Dermis microvascular lymphatic vessel endothelial cell (primary cell): ENCODE measurements at places on chromosomes 1 and 21.

DNA sequence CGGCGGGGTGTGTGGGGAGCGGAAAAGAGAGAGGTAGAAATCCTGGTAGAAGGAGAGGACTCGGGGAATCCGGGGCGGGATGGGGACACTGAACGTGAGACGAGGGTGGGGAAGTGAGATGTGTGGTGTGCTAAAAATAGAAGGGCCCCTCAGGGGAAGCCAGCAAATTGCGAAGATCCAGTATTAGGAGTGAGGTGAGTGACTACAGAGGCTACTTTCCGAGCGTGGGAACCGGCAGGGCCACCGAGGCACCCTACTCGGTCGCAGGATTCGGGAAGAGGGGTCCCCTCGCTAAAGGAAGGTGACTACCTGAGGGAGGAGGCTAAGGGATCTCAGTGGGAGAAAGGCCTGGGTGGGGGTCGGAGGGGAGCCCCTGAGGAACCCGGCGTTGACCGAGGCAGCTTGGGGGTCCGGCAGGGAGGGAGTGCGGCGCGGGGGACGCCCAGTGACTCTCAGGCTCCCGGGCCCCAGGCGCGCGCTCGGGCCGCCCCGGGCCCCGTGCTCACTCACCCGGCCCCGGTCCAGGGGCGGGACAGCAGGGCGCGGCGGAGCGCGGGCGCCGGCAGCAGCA lies 318 bp downstream of the ALDH4A1 start:
- DNase-seq: no peak

DNA sequence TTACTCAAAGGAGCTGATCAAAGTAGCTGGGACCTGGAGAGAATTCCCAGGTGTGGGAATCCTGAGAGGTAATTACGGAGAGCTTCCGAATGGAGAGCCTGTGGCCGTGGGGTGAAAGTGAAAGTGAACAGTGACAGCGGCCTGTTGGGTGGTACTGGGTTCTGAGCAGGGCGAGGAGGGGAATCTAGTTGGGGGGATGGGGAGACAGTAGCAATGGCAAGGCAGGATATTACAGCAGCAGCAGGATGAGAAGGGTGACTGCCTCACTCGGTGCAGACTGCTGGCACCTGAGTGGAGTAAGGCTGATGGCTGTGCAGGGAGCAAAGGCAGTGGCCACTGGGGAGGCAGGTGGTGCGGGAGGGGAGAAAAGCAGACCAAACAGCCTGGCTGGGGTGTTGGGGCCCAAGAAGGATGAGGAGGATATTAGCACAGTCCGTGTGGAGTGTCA lies 70.3 kb upstream of the PRDX6 start:
- DNase-seq: peak; percentile 22

- no peak for DNase-seq
These were observed 75.0 kb downstream of the CEP350 start for GRCh38 chr1:180029524-180030135.

DNA sequence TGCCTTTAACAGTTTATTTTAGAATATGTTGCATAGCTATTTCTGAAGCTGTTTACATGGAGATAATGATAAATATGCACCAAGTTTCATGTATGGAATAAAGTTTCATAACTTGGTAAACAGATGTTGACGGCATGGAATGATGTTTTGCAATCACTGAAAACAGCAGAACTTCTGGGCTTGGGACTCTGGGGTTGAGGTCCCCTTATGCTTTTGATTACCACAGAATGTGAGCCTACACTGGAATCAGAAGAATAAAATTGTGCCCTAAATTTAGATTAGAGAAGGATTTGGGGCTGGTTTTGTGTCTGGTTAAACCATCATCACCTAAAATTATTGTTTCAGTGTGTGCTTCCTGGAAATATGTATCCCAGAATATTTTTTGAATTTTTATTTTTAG lies 11.1 kb downstream of the KRTAP24-1 start:
- DNase-seq: no peak

GRCh38 chr1:32205401-32206370 lies at the start of gene IQCC:
Gene IQCC, plus strand, starts transcription at chr1:32205671. Its CDS starts 11 bp downstream, at chr1:32205682.
- peak; percentile 66 for DNase-seq

GRCh38 chr21:24110846-24111245 lies 1496.4 kb downstream of the MRPL39 start:
- DNase-seq: no peak

DNA sequence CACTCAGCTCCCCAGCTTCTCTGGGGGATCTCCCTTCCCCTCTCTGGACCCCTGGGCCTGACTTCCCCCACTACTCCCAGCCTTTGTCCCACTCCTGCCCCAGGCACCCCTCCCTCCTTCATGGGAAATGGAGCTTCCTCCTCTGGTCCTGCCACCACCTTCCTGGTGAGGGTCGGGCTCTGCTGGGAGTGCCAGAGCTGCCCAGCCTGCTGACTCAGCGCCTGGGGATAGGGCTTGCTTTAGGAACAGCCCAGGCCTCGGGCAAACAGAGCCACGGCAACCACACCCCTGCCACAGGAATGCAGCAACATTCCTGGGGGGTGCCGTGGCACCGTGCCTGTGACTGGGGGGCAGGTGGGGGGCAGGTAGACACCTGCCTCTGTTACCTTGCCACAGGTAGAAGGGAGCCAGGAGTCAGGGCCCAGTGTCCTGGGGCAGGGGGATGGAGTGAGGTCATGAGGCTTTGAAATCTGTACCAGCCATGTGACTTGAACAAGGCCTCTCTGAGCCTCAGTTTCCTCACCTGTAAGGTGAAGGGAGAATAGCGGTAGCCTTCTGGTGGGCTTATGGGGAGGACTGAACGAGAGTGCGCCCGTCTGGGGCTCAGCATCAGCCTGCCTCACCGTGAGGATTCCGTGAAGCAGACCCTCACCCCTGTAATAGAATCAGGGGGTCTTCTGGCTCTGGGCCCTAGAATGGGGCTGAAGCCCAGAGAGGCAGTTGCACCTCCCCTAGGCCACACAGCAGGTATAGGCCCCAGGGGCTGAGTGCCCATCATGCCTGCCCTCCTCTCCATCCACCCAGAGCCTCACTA lies 17.8 kb upstream of the EPHA2 start:
- DNase-seq: no peak

DNA sequence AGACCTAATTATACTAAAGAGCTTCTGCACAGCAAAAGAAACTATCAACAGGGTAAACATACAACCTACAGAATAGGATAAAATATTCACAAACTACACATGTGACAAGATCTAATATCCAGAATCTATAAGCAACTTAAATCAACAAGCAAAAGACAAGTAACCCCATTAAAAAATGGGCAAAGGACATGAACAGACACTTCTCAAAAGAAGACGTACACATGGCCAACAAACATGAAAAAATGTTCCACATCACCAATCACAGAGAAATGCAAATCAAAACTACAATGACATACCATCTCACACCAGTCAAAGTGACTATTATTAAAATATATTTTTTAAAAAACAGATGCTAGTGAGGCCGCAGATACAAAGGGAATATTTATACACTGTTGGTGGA lies 99.8 kb downstream of the FAF1 start:
- DNase-seq: no peak

GRCh38 chr21:27475363-27475955 lies 508.6 kb upstream of the ADAMTS5 start:
- DNase-seq: no peak

DNA sequence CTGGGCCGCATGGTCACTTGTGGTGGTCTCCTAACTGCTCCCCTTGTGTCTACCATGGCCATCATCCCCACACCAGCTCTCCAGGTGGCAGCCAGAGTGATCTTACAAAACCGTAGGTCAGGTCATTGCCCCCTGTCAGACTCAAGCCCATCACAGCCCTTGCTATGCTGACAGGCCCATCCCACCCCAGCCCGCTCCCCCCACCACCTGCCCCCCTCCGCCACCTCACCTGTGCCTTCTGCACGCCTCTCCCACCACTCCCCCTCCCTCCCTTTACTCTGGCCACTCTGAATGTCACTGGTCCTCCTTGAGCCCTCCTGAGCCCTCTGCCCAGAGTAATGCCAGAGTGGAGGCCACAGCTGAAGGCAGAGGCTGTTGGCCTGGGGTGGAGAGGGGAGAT lies 28.5 kb downstream of the TEX35 start:
- DNase-seq: no peak

- DNase-seq: peak; percentile 73
These were observed 712 bp upstream of the LAMB3 start for GRCh38 chr1:209652873-209653401.

- peak; percentile 45 for DNase-seq
These were observed 3.2 kb downstream of the ATP1B1 start for GRCh38 chr1:169109561-169110134.

GRCh38 chr1:229554886-229555621 lies 3.5 kb downstream of the ABCB10 start:
- DNase-seq: no peak

GRCh38 chr1:187842406-187843165 lies 1013.8 kb downstream of the PLA2G4A start:
- DNase-seq: peak; percentile 45

DNA sequence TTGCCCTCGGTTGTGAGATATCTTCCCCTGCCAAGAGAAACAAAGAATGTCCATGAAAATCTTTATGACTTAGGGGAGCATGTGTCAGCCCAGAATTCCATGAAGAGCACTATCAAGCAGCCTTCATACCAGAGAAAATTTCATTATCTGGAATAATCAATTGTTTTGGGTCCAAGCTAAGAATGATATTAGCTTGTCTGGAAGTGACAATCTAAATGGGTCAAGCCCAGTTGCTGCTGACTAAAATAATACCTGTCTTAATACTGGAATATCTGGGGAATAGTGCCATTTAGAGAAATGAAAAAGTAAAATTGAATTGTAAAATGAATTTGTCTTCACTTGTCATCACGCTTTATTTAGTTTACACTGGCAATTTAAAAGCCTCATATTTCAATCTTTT lies 407.4 kb downstream of the PLA2G4A start:
- DNase-seq: no peak

DNA sequence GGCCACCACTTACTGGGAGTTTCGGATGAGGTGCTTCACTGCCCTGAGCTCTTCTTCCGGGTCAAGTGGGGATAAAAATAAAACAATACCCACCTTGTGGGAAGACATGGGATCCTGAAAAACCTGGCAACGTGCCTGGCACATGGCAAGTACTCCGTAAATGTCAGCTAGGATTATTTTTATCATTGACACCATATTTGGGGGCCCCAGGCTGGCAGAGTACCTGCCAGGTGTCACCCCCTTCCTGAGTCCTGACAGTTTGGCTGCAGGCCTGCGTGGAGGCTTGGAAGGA lies 9.2 kb upstream of the EPHA2 start:
- DNase-seq: no peak

DNA sequence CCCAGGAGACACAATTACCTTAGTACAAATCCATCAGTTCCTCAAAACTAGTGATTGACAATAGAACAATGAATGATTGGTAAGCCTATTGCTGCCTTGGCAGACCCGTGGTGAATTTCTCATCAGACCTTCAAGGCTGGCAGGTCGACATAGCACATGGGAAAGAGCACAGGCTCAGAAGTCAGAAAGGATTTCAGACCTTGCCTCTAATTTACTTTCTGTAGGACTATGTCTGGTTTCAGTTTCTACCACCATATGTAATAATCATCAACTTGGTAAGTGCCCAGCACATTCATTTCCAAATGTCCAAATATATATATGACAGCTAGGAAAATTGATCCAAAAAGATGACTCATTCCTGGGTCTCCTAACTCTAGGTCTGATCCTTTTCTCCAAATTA lies 62.5 kb upstream of the GRHL3 start:
- DNase-seq: no peak

- peak; percentile 58 for DNase-seq
These were observed 94.7 kb downstream of the PPIAL4G start for GRCh38 chr1:148388260-148389026.

DNA sequence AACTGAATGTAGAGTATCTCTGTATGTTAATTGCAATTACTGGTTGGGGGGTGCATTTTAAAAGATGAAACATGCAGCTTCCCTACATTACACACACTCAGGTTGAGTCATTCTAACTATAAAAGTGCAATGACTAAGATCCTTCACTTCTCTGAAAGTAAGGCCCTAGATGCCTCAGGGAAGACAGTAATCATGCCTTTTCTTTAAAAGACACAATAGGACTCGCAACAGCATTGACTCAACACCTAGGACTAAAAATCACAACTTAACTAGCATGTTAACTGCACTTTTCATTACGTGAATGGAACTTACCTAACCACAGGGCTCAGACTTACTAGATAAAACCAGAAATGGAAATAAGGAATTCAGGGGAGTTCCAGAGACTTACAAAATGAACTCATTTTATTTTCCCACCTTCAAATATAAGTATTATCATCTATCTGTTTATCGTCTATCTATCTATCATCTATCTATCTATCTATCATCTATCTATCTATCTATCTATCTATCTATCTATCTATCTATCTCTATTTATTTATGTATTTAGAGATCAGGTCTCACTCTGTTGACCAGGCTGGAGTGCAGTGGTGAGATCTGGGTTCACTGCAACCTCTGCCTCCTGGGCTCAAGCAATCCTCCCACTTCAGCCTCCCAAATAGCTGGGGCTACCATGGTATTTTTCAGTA lies 47.8 kb downstream of the CHML start:
- DNase-seq: no peak

DNA sequence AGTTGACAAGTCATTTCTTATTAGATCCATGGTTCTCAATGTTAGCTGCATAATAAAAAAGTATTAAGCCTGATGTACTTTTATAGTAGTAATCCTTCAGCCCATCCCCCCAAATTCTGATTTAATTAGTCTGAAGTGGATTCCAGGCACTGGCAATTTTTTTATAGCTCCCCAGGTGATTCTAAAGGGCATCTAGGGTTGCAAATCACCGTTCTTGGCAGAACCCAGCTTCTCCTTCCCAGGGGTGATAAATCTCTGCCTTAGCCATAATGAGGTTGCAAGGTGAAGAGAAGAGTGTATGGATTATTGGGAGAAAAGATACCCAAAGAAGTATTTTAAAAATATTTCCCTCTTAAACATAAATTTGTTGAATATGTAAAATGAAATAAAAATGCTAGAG lies 43.0 kb upstream of the RXRG start:
- DNase-seq: no peak

GRCh38 chr1:245304698-245305097 lies 149.9 kb downstream of the KIF26B start:
- DNase-seq: peak; percentile 6

- DNase-seq: peak; percentile 69
These were observed 21.3 kb downstream of the GPSM2 start for GRCh38 chr1:108897865-108898720.

GRCh38 chr1:233668725-233669294 lies 54.9 kb downstream of the KCNK1 start:
- DNase-seq: no peak

GRCh38 chr1:54464031-54464476 lies 57.9 kb upstream of the SSBP3 start:
- DNase-seq: no peak
